Smooth muscle cell of bladder (primary cell): ENCODE measurements at places on chromosomes 7 and 10. TPM values are rescaled to one million over a fixed set of nuclear protein-coding genes. Genes with fewer than 3 reads are reported as not detected.

PIP4K2A gene
- total RNA-seq: 40.8 and 90.1 TPM in 2 replicates

SFRP4 gene
- 9.0 and 112 TPM in 2 replicates for total RNA-seq

PHKG1 gene
- total RNA-seq: 0.43 and 0.55 TPM in 2 replicates

TMEM130 gene
- 0.09 and 0.14 TPM in 2 replicates for total RNA-seq

SKIDA1 gene
- total RNA-seq: 0.28 TPM in 2 replicates

CNNM2 gene
- 7.4 and 9.9 TPM in 2 replicates for total RNA-seq

EGR2 gene
- total RNA-seq: 0.14 and 0.46 TPM in 2 replicates

EPHA1 gene
- 0.09 and 0.14 TPM in 2 replicates for total RNA-seq

WNT2 gene
- 1.4 and 4.5 TPM in 2 replicates for total RNA-seq

ANKRD61 gene
- not detected in 2 replicates for total RNA-seq

LIPK gene
- total RNA-seq: not detected in 2 replicates

ASB15 gene
- total RNA-seq: not detected in 2 replicates

SERPINE1 gene
- 233 and 240 TPM in 2 replicates for total RNA-seq

HOXA7 gene
- 1.00 and 1.6 TPM in 2 replicates for total RNA-seq

C7orf57 gene
- total RNA-seq: not detected in 2 replicates

INA gene
- 0.18 and 0.28 TPM in 2 replicates for total RNA-seq

PDZD7 gene
- 0.28 and 1.1 TPM in 2 replicates for total RNA-seq

LMOD2 gene
- not detected in 2 replicates for total RNA-seq

GPR85 gene
- 3.1 and 3.3 TPM in 2 replicates for total RNA-seq

ADAM22 gene
- 0.28 and 0.37 TPM in 2 replicates for total RNA-seq

POMZP3 gene
- 4.7 and 4.9 TPM in 2 replicates for total RNA-seq

SPDYE8 gene
- not detected in 2 replicates for total RNA-seq

TMEM213 gene
- not detected in 2 replicates for total RNA-seq

MAT1A gene
- not detected in 2 replicates for total RNA-seq

MALRD1 gene
- total RNA-seq: 0.83 and 1.00 TPM in 2 replicates

KAZALD1 gene
- 18.2 and 30.3 TPM in 2 replicates for total RNA-seq

NOS3 gene
- total RNA-seq: 1.3 TPM in 2 replicates

PIK3AP1 gene
- 0.14 and 0.74 TPM in 2 replicates for total RNA-seq

LIPJ gene
- under 0.01 TPM in 2 replicates for total RNA-seq
